Esophagus mucosa (tissue), 1 donor: ENCODE measurements at places on chromosomes 6 and 20.

GRCh38 chr6:31354158-31354863 is 2.7 kb downstream of the HLA-B start:
- no peak for ATAC-seq

- ATAC-seq: no peak
Measured at GRCh38 chr6:140732991-140733390, 1358.5 kb upstream of the CITED2 start.

- ATAC-seq: no peak
Measured at GRCh38 chr20:46646122-46646521, 5.1 kb downstream of the SLC13A3 start.

GRCh38 chr20:59835448-59836395 is 97.7 kb downstream of the SYCP2 start:
- ATAC-seq: no peak

- ATAC-seq: no peak
Measured at GRCh38 chr20:57879779-57880570, 170.2 kb upstream of the PMEPA1 start.

DNA sequence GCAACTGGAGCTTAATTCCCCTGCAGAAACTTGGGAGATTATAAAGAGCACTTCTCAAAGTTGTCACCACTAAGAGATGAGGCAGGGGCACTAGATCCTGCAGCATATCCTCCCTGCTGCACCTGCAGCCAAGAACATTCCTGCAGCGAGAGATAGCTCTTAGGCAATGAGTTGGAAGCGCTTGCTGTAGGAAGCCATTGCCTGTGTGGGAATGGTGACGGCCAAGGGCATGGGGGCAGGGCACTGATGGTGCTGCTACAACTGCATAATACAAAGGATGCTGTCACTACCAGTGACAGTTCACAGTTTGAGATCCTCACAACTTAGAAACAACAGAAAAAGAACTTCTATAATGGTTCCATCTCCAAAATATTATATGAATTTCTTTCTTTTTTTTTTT is 89.9 kb downstream of the CDS2 start:
- ATAC-seq: no peak
